ENCODE measurements at places on chromosomes 11 and 22. TPM values are rescaled to one million over a fixed set of nuclear protein-coding genes. Genes with fewer than 3 reads are reported as not detected.

Gene OR51B2
- total RNA-seq: not detected

Gene JAML
- total RNA-seq: 2.9 TPM

Gene H19
- total RNA-seq: 634 TPM

Gene OTOG
- total RNA-seq: not detected

Gene IL17REL
- total RNA-seq: not detected

Gene NRGN
- 5.0 TPM for total RNA-seq

Gene MAP6
- total RNA-seq: 5.7 TPM

Gene GAS2
- total RNA-seq: 15.9 TPM

Gene NRXN2
- total RNA-seq: 0.71 TPM

DNA sequence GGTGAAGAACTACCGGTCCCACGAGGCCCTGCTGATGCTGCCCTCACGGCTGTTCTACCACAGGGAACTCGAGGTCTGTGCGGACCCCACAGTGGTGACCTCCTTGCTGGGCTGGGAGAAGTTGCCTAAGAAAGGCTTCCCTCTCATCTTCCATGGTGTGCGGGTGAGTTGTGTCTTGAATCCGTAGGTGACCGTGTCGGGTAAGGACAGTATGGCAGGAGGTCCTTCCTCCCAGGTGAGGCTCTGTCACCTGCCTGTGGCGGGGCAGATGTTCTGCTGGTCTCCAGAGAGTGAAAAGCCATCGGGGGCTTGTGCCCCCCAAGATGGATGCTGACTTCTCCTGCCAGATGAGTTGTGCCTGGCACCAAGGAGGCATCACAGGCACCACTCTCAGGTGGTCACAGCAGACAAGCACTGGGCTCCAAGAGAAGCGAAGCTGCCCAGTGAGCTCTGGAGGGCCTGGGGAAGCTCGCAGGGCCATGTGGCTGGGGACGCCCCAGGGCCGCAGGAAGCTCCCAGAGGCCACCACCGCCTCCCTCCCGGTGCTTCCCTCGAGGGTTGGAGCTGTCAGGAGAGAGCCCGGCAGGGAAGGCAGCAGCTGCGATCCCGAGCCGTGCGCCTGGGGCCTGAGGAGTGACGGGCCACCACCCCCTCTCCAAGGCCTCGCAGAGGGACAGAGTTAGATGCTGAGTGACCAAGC, 17.3 kb upstream of the PANX2 start:
- H3K36me3 ChIP-seq: no peaks in the 10 kb centered on the region
- H3K27me3 ChIP-seq: peaks cover 19% of the 10 kb centered on the region
- no peaks in the 10 kb centered on the region for H3K4me1 ChIP-seq
- no peak for DNase-seq
- no peak overlapping the region for H3K4me3 ChIP-seq

DNA sequence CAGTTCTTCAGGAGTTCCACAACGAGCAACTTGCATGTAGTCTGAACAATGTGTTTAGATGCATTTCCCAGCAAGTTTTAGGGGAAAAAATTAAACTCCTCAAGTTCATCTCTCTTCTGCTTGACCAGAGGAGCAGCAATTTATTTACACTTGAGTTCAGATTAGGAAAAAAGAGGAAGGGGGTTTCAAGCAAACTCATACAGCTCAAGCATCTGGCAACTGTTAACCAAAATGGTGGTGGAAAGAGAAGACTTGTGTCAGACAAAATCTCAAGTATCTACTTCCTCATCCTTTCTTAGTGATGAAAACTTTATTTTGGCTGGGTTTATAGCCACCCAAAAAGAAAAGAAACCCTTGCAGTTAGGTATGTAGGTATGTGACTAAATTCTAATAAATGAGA, 29.1 kb upstream of the PICALM start:
- no peak for DNase-seq
- H3K4me3 ChIP-seq: no peak overlapping the region
- H3K27ac ChIP-seq: no peak overlapping the region
- H3K36me3 ChIP-seq: no peaks in the 10 kb centered on the region
- H3K27me3 ChIP-seq: no peaks in the 10 kb centered on the region

- H3K27me3 ChIP-seq: no peaks in the 10 kb centered on the region
- H3K4me3 ChIP-seq: no peak overlapping the region
- DNase-seq: no peak
- H3K36me3 ChIP-seq: no peaks in the 10 kb centered on the region
Observed at GRCh38 chr11:12420706-12421105, 43.3 kb downstream of the PARVA start.

GRCh38 chr11:61747192-61747966, 5.1 kb upstream of the MYRF start:
- no peak overlapping the region for H3K4me3 ChIP-seq
- DNase-seq: peak; percentile 76
- H3K27ac ChIP-seq: no peak overlapping the region
- peaks cover 11% of the 10 kb centered on the region for H3K4me1 ChIP-seq
- peaks cover 23% of the 10 kb centered on the region for H3K27me3 ChIP-seq
- H3K36me3 ChIP-seq: peaks cover 4% of the 10 kb centered on the region

DNA sequence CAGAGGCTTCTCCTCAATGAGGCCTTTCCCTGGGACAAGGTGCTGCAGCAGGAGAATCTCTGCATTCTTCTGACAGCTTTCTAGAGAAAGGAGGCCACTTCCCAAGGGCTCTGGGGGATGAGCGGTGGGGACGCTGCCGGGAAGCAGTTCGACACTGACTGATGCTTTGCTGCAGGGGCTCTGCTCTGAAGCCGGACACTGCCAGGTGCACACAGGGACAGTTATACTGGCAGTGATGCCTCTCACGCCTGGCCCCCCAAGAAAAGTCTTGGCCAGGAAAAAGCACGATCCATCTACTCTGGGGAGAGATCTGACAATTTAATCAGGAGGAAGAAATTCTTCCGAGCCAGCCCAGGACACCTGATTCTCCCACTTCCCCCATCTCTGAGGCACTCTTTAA, 456.9 kb downstream of the OPCML start:
- no peak for DNase-seq
- H3K4me3 ChIP-seq: no peak overlapping the region
- peaks cover 95% of the 10 kb centered on the region for H3K27me3 ChIP-seq
- no peaks in the 10 kb centered on the region for H3K36me3 ChIP-seq
- H3K4me1 ChIP-seq: no peaks in the 10 kb centered on the region

- no peaks in the 10 kb centered on the region for H3K4me1 ChIP-seq
- no peak for DNase-seq
- H3K36me3 ChIP-seq: no peaks in the 10 kb centered on the region
- no peak overlapping the region for H3K4me3 ChIP-seq
- H3K27me3 ChIP-seq: peaks cover 21% of the 10 kb centered on the region
Observed at GRCh38 chr22:49227670-49228069, 600.0 kb downstream of the BRD1 start.

GRCh38 chr11:128917144-128917724, 25.4 kb downstream of the TP53AIP1 start:
- no peak overlapping the region for H3K27ac ChIP-seq
- peaks cover 20% of the 10 kb centered on the region for H3K4me1 ChIP-seq
- peaks cover 6% of the 10 kb centered on the region for H3K27me3 ChIP-seq
- H3K4me3 ChIP-seq: no peak overlapping the region
- DNase-seq: peak; percentile 0

DNA sequence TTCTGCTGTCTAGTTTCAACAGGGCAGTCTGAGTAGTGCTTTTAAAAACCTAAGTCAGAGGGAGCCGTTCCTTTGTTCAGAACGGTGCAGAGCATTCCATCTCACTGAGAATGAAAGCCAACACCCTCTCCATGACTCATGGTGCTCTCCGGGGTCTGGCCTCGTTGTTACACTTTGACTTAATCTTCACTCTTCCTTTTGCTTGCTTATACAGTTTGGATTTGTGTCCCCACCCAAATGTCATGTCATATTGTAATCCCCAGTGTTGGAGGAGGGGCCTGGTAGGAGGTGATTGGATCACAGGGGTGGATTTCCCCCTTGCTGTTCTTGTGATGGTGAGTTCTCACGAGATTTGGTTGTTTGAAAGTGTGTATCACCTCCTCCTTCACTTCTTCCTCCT, 292.2 kb downstream of the ST3GAL4 start:
- no peak overlapping the region for H3K27ac ChIP-seq
- DNase-seq: no peak
- no peaks in the 10 kb centered on the region for H3K4me1 ChIP-seq
- H3K27me3 ChIP-seq: peaks cover 54% of the 10 kb centered on the region

DNA sequence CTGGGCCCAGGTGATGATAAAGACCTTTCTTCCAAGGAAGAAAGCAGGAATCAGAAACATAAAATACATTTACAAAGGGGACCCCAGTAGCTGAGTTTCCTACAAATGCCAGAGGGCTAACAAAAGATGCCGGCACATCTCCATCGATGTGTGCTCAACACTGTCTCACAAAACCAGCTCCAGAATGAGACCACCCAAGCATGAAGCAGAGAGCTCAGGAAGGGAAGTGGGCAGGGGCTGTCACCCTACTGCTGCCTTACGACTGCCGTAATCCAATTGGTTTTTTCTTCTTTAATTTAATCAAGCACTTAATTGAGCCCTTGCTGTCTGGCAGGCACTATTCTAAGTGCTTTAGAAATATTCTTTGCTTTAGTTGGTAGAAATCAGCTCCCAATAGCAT, 26.1 kb downstream of the SMCO4 start:
- no peak for DNase-seq
- peaks cover 38% of the 10 kb centered on the region for H3K4me1 ChIP-seq
- no peaks in the 10 kb centered on the region for H3K36me3 ChIP-seq
- no peaks in the 10 kb centered on the region for H3K27me3 ChIP-seq

GRCh38 chr11:6737872-6738466, 33.8 kb downstream of the OR2AG2 start:
- H3K4me1 ChIP-seq: peaks cover 6% of the 10 kb centered on the region
- no peaks in the 10 kb centered on the region for H3K27me3 ChIP-seq
- no peak overlapping the region for H3K4me3 ChIP-seq
- DNase-seq: no peak
- H3K36me3 ChIP-seq: peaks cover 8% of the 10 kb centered on the region

- H3K4me1 ChIP-seq: peaks cover 82% of the 10 kb centered on the region
- H3K27me3 ChIP-seq: no peaks in the 10 kb centered on the region
- DNase-seq: no peak
- no peaks in the 10 kb centered on the region for H3K36me3 ChIP-seq
- H3K27ac ChIP-seq: peak overlapping the region; percentile 34
Observed at GRCh38 chr22:33829546-33830280, 90.6 kb downstream of the LARGE1 start.

DNA sequence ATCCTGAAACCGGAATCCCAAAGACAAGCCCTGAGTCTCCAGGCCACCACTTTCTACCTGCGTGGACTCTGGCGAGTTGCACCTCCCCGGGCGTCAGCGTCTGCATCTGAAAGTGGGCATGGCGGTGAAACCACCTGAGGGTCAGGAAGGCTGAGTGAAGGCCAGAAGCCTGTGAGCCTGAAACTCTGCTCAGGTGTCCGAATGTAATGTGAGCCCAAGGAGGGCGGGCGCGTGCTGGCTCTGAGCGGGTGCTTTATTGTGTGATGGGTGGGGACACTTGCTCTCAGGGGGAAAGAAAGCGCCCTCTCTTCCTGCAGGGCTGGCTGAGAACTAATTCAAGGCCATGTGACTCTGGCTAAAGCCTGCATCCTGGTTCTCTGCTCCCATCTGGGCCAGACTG, 135.6 kb downstream of the ST3GAL4 start:
- no peaks in the 10 kb centered on the region for H3K36me3 ChIP-seq
- no peak for DNase-seq
- no peak overlapping the region for H3K27ac ChIP-seq
- no peaks in the 10 kb centered on the region for H3K4me1 ChIP-seq

GRCh38 chr22:36569999-36570398, 41.0 kb upstream of the EIF3D start:
- H3K27ac ChIP-seq: no peak overlapping the region
- DNase-seq: no peak
- no peaks in the 10 kb centered on the region for H3K4me1 ChIP-seq
- H3K36me3 ChIP-seq: no peaks in the 10 kb centered on the region
- peaks cover 37% of the 10 kb centered on the region for H3K27me3 ChIP-seq
- no peak overlapping the region for H3K4me3 ChIP-seq

- H3K4me3 ChIP-seq: no peak overlapping the region
- peaks cover 7% of the 10 kb centered on the region for H3K27me3 ChIP-seq
- H3K4me1 ChIP-seq: no peaks in the 10 kb centered on the region
- DNase-seq: no peak
Observed at GRCh38 chr11:31763296-31763695, 47.8 kb downstream of the PAX6 start.

DNA sequence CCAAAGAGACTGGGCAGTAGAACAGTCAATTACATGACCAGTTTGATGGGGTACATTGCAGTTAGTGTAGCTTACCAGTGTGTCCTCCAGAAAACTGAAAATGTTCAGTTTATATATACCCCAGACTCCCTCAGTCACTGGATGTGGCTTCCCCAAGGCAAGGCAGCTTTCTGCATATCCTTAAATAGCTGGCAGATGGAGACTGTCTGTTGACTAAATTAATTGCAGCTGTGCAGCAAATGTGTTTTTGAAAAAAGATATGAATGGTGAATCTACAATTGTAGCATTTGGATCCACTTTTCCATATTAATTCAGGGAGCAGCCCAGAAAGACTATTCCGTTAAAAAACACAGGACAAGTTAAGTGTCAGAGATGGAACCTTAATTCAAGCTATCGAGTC, 565.1 kb upstream of the CCDC179 start:
- no peak overlapping the region for H3K27ac ChIP-seq
- H3K4me1 ChIP-seq: no peaks in the 10 kb centered on the region
- H3K27me3 ChIP-seq: no peaks in the 10 kb centered on the region
- no peaks in the 10 kb centered on the region for H3K36me3 ChIP-seq
- DNase-seq: no peak

- no peaks in the 10 kb centered on the region for H3K36me3 ChIP-seq
- H3K4me3 ChIP-seq: peak overlapping the region; percentile 89
- no peaks in the 10 kb centered on the region for H3K27me3 ChIP-seq
- no peak overlapping the region for H3K27ac ChIP-seq
- no peak for DNase-seq
Observed at GRCh38 chr11:27361649-27362431, 1.2 kb downstream of the CCDC34 start.

- no peak overlapping the region for H3K4me3 ChIP-seq
- peak overlapping the region; percentile 52 for H3K27ac ChIP-seq
- H3K36me3 ChIP-seq: no peaks in the 10 kb centered on the region
- peaks cover 37% of the 10 kb centered on the region for H3K4me1 ChIP-seq
- H3K27me3 ChIP-seq: no peaks in the 10 kb centered on the region
Observed at GRCh38 chr11:96168623-96169022, 174.4 kb downstream of the MAML2 start.

GRCh38 chr11:44017443-44018126, 30.2 kb upstream of the ACCSL start:
- H3K4me1 ChIP-seq: peaks cover 40% of the 10 kb centered on the region
- no peak overlapping the region for H3K4me3 ChIP-seq
- no peaks in the 10 kb centered on the region for H3K36me3 ChIP-seq
- no peak for DNase-seq
- H3K27ac ChIP-seq: peak overlapping the region; percentile 64

Measured in left ventricle myocardium inferior (tissue), 1 donor.